Effector memory CD4-positive, alpha-beta T cell (primary cell): ENCODE measurements at places on chromosomes 2 and 18.

DNA sequence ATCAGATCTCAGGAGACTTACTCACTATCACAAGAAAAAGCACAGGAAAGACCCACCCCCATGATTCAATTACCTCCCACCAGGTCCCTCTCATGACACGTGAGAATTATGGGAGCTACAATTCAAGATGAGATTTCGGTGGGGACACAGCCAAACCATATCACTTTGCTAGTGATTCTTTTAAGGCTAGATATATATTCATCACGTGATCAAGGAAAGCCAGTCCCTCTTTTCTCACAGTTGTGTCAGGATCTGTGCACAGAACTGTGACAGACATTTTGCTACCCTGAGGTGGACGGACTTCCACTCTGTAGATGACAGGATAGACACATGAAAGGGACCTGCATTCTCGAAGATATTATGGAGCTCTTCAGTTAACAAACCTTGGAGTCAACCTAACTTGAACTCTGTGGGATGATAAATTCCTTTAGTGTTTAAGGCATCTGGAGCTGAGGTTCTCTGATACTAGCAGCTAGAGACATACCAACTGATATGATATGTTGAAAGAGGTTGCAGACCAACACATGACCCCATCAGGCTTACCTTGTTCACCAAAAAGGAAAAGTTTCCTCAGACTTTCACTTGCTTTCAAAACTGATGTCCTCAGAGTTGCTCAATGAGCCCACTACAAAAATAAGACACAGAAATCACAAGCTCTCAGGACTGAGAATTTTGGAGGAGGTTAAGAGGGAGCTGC, 66.3 kb upstream of the SCG2 start:
- no peaks in the 10 kb centered on the region for H3K27me3 ChIP-seq
- H3K27ac ChIP-seq = no peak overlapping the region
- no peaks in the 10 kb centered on the region for H3K36me3 ChIP-seq
- DNase-seq = no peak

DNA sequence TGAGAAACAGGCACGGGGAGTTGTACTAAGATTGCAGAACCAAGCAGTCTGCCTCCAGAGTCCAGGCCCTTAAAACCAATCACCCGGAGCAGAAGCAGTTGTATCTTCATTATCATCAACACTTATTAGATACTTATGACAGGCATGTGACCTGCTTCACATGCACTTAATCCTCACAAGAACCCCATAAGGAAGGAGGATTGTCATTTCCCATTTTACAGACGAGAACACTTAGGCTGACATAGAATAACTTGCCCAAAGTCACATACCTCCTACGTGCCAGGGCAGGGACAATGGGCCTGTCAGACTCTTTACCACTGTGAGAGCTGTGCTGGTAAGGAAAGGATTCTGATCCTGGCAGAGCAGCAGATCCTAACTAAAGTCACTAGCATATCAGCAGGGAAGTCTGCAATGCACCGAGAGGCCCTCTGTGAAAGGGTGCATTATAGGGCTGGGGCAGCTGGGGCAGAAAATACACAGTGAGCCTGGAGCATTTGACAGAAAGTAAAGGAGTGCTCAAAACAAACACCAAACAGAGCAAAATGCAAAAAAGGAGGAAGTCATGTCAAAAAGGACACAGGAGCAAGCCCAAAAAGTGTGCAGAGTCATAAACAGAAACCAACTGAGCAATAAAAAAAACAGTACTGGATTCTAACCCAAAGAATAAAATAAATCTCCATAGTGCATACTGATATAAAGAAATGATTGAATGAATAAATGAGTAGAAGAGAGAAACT, 55.9 kb upstream of the SP3 start:
- H3K27me3 ChIP-seq = no peaks in the 10 kb centered on the region
- no peak overlapping the region for H3K27ac ChIP-seq
- H3K4me3 ChIP-seq = no peak overlapping the region
- H3K36me3 ChIP-seq = no peaks in the 10 kb centered on the region
- H3K4me1 ChIP-seq = no peaks in the 10 kb centered on the region
- no peak for DNase-seq

GRCh38 chr2:235855011-235855410, 313.2 kb downstream of the GBX2 start:
- H3K36me3 ChIP-seq = no peaks in the 10 kb centered on the region
- no peak for DNase-seq
- H3K27ac ChIP-seq = no peak overlapping the region
- no peaks in the 10 kb centered on the region for H3K4me1 ChIP-seq
- no peak overlapping the region for H3K4me3 ChIP-seq
- H3K27me3 ChIP-seq = no peaks in the 10 kb centered on the region

- peaks cover 28% of the 10 kb centered on the region for H3K4me1 ChIP-seq
- no peaks in the 10 kb centered on the region for H3K27me3 ChIP-seq
- no peak overlapping the region for H3K4me3 ChIP-seq
- no peak for DNase-seq
Measured at GRCh38 chr2:8469709-8470493, 212.0 kb upstream of the ID2 start.

DNA sequence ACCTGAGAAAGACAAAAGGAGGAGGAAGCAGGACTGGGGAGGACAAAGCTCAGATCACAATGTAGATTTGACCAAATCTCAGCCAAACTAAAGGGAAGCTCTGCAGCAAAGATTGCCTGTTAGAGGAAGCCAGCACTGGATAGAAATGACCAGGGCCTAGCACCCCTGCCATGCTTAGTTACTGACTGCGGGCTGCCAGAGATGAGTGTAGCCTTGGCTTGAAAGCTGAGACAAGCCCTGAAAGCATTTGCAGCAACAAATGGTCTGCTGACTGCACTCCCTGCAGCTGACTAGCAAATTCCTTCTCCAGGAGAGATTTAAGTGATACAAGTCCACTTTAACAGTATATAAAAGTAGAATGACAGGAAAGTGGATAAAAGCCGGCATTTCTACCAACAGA, 140.9 kb upstream of the CRIM1 start:
- H3K4me1 ChIP-seq = no peaks in the 10 kb centered on the region
- H3K36me3 ChIP-seq = no peaks in the 10 kb centered on the region
- H3K27me3 ChIP-seq = no peaks in the 10 kb centered on the region
- no peak overlapping the region for H3K4me3 ChIP-seq
- H3K27ac ChIP-seq = no peak overlapping the region

DNA sequence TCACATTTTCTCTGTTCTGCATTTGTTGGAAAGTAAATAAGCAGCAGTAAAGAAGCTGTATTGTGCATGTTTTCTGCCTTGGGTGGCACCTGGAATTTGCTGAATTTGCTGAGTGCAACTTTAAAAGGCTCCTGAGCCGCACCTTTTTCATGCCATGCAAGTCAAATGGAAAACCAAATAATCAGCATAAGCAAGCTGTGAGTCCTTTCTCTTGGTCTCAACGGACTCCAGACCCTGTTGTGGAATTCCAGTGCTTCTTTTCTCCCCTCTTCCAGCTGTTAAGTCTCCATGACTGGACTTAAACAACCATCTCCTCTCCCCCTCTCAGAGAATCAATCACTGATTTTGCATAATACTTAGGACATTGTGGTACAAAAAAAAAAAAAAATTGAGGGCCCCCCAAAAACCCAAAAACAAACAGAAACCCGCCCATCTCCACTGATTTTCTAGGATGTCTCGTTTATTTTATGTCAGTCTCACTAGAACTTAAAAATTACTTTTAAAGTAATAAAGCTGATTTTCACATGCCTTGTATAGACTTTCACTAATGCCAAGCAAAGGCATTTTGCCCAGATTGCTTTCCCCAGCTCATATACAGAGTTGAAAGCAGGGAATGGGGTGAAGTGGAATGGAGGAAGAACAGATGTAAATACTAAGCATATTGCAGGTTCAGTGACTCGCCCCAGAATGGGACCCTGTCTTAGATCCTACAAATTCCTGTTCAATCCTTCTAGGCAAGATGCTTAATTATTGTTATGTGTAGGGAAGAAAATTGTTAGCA, 5.1 kb upstream of the CETN1 start:
- H3K4me1 ChIP-seq = no peaks in the 10 kb centered on the region
- no peak overlapping the region for H3K4me3 ChIP-seq
- H3K36me3 ChIP-seq = no peaks in the 10 kb centered on the region
- DNase-seq = no peak
- no peak overlapping the region for H3K27ac ChIP-seq
- H3K27me3 ChIP-seq = no peaks in the 10 kb centered on the region

DNA sequence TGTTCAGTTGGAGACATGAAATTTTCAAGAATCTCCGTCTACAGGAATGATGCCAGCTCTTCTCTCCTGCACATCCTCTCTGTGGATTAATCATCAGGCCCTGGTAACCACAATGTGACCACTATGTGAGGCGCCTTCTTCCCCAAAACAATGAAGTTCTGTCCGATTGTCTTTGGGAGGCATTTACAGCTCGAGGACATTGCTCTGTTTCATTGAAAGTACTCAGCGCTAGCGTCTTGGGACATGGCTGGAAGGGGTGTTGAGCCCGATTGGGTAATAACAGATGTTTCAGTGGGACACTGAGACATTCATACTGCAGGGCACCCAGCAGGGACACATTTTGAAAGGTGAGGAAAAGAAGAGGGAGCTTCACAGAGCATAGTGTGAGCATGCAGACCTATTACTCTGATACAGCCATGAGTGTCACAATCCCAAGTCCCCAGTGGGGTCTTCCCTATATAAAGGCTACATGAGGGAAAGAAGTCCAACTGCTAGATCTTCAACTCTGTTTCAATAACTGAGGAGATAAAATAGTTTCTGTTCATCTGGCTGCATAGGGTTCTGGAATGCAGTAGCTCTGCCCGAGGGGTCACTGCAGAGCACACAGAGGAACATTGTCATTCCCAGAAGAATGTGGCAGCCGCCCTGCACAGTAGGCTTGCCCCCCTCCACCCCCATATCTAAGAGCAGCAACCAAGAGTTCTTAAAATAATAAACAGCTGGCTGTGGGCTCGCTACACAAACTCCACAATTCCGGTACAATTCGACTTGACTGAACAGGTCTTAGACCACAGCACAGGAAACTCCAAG, 237.3 kb downstream of the OSR1 start:
- no peak overlapping the region for H3K4me3 ChIP-seq
- DNase-seq = no peak
- no peaks in the 10 kb centered on the region for H3K36me3 ChIP-seq
- no peaks in the 10 kb centered on the region for H3K4me1 ChIP-seq

GRCh38 chr18:63317982-63318888, 1.3 kb downstream of the BCL2 start:
- H3K27ac ChIP-seq = peak overlapping the region; percentile 84
- H3K4me3 ChIP-seq = peak overlapping the region; percentile 89
- no peaks in the 10 kb centered on the region for H3K36me3 ChIP-seq
- H3K4me1 ChIP-seq = peaks cover 20% of the 10 kb centered on the region

- H3K4me1 ChIP-seq = no peaks in the 10 kb centered on the region
- no peak overlapping the region for H3K4me3 ChIP-seq
- H3K27me3 ChIP-seq = no peaks in the 10 kb centered on the region
- no peak for DNase-seq
- no peak overlapping the region for H3K27ac ChIP-seq
- H3K36me3 ChIP-seq = no peaks in the 10 kb centered on the region
Measured at GRCh38 chr18:62828091-62828640, 112.8 kb downstream of the PHLPP1 start.

DNA sequence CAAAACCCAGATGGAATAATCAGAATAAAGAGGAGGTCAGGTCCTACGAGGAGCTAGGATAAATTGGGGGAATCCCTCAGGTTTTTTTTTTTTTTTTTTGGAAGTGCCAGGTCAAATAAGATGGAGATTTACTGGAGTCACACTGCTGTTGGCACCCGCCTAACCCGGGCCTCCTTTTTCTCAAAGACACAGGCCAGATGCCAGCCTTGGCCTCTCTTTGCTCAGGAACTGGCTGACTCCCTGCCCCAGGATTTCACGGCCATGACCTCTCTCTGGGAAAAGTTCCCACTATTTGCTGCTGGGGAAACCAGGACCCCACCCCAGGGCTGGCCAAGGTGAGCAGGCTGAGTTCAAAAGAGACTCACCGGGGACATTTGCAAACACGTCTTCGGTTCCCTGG, 2.5 kb downstream of the CD8A start:
- H3K4me3 ChIP-seq = no peak overlapping the region
- H3K36me3 ChIP-seq = no peaks in the 10 kb centered on the region
- H3K27me3 ChIP-seq = peaks cover 24% of the 10 kb centered on the region
- H3K27ac ChIP-seq = no peak overlapping the region
- no peak for DNase-seq
- peaks cover 13% of the 10 kb centered on the region for H3K4me1 ChIP-seq

- no peaks in the 10 kb centered on the region for H3K4me1 ChIP-seq
- H3K27ac ChIP-seq = no peak overlapping the region
- H3K27me3 ChIP-seq = no peaks in the 10 kb centered on the region
- no peaks in the 10 kb centered on the region for H3K36me3 ChIP-seq
- no peak overlapping the region for H3K4me3 ChIP-seq
Measured at GRCh38 chr2:56107502-56108220, 76.1 kb upstream of the CCDC85A start.

GRCh38 chr18:78803104-78803503, 176.5 kb upstream of the SALL3 start:
- no peak for DNase-seq
- H3K27ac ChIP-seq = no peak overlapping the region
- H3K4me1 ChIP-seq = no peaks in the 10 kb centered on the region
- no peaks in the 10 kb centered on the region for H3K27me3 ChIP-seq
- H3K4me3 ChIP-seq = no peak overlapping the region

GRCh38 chr2:62660087-62660486, 45.4 kb upstream of the EHBP1 start:
- H3K36me3 ChIP-seq = no peaks in the 10 kb centered on the region
- DNase-seq = no peak
- H3K4me1 ChIP-seq = no peaks in the 10 kb centered on the region
- H3K27ac ChIP-seq = no peak overlapping the region

DNA sequence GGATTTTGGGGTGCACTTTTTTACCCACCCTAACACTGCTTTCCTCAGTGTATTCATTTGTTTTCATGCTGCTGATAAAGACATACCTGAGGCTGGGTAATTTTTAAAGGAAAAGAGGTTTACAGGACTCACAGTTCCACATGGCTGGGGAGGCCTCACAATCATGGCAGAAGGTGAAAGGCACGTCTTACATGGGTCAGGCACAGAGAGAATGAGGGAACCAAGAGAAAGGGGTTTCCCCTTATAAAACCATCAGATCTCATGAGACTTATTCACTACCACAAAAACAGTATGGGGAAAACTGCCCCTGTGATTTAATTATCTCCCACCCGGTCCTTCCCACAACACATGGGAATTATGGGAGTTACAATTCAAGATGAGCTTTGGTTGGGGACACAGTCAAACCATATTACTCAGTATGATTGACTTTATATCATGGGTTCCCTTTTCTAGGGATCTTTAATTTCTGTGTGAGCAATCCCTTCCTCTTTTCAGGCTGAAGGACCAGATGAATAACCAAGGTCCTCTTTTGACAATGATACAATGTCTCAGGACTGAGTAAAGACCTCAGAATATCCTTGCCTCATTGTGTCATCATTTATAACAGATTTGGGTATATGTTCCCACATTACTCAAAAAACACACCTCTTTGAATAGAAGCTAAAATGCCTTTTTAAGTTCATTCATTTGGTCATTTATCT, 100.1 kb upstream of the TRIB2 start:
- H3K4me3 ChIP-seq = no peak overlapping the region
- H3K36me3 ChIP-seq = no peaks in the 10 kb centered on the region
- H3K27me3 ChIP-seq = no peaks in the 10 kb centered on the region
- no peak overlapping the region for H3K27ac ChIP-seq
- no peaks in the 10 kb centered on the region for H3K4me1 ChIP-seq
